ENCODE measurements at places on chromosomes 7 and 10.

DNA sequence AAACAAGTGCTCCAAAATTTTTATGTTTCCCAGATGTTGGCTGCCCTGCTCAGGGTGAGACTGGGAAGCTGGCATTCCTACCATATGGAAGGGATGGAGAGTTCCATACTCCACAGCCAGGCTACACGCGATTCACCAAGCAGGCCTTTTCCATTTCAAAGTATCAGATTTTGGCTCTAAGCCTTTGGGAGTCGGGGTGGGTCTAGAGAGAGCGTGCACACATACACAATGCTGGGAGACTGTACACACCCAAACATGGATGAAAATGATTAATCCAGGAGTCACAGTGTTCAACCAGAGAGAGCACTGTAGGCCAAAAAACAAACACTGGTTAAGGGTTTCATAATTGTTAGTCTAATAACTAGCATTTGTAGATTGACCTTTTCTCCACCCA is 295.0 kb downstream of the BICC1 start:
- DNase-seq, result no peak

DNA sequence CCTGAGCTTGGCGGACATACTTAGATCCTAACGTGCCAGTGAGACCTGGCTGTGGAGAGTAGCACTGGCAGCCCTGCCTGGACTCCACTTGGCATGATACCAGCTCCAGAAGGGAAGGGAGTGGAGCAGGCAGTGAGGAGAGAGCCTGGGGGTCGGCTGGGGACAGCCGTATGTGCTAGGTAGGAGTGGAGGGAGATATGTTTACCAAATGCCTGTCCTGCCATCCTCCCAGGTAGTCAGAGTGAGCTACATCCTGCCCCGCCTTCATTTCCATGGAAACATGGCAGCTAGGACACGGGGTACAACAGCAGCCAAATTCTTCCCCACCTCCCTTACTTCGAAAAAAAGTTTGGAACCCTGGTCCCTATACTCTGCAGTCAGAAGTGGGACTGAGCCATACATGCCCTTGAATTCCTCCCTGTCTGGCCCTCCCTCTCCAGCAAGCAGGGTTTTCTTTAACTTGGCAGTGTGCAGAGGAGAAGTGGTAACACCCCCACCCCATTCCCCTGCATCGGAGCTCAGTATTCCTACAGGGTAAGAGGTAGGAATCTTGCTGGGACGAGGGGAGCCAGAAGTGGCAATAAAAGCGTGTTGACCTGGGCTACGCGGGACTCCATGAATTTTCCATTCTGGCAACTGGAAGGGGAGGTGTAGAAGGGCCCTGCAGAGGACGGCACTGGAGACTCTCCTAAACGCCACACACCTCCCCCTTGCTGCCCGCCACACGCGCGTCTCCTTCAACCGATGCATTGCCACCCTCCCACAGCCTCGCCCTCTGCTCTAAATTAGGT is 20.0 kb upstream of the SMO start:
- no peak for DNase-seq

DNA sequence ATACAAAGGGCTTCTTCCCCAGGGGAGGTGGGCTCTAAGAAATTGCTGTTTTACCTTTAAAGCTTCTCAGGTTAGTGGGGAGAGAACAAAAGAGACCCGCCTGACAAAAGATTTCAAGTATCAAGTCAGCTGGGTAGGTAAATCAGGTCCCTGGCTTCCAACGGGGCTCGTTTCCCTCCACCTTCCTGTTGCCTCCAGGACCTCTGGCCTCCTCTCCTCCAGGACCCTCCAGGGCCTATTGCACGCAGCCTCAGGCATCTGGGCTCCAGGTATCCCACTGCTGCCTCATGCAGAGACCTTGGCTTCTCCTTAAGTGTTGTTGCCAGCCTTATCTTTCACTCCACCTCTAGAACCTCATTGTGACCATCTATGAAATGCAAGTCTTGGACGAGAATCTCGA is 2.9 kb downstream of the BNIP3 start:
- no peak for DNase-seq

DNA sequence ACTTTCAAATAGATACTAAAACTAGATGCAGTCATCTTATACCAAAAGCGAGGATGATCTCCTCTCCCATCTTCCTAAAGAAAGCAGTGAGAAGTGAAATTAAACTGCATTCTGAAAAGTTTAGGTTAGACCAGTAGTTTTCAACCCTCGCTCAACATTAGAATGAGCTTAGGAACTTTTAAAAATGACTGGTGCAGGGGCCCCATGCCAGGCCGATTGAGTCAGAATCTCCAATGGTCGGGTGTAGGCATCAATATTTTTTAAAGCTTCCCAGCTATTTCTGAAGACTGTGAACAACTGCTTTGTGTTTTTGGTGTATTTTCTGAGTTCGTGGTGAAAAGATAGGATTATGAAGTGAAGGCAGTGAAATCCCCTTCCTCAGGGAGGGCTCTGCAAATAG is 146.0 kb downstream of the VTI1A start:
- no peak for DNase-seq

GRCh38 chr10:110865809-110866482 is 5.8 kb upstream of the PDCD4 start:
- peak; percentile 9 for DNase-seq

- no peak for DNase-seq
Measured at GRCh38 chr10:69101451-69102095, 13.7 kb downstream of the SRGN start.

DNA sequence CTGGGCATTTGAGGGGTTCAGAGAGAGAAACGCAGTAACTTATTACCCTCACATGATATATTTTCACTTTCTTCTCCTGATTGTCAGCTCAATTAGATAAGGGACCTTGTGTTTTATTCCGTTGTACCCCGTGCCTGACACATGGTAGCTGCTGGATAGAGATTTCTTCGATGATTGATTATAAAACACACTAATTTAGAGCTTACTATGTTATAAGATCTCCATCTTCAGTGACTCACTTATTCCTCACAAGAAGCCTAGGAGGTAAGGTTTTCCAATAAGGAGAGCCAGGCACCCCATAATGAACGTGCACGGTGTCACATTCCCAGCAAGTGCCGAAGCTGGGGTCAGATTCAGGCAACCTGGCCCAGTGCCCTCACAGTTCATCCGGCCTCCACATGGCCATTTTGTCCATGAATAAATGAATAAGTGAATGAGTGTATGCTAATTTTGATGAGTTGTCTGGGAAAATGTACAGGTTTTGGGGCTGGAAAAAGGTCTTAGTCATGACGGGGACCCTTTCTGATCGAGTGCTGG is 138.1 kb upstream of the CDCA7L start:
- DNase-seq, result no peak

GRCh38 chr7:77367976-77368375 is 48.2 kb downstream of the GSAP start:
- DNase-seq, result no peak

GRCh38 chr7:10239695-10240345 is 733.9 kb upstream of the PHF14 start:
- DNase-seq, result no peak

GRCh38 chr7:84454174-84454959 is 259.8 kb upstream of the SEMA3A start:
- peak; percentile 34 for DNase-seq

- DNase-seq, result no peak
Measured at GRCh38 chr7:17086403-17086802, 204.6 kb upstream of the AGR3 start.

DNA sequence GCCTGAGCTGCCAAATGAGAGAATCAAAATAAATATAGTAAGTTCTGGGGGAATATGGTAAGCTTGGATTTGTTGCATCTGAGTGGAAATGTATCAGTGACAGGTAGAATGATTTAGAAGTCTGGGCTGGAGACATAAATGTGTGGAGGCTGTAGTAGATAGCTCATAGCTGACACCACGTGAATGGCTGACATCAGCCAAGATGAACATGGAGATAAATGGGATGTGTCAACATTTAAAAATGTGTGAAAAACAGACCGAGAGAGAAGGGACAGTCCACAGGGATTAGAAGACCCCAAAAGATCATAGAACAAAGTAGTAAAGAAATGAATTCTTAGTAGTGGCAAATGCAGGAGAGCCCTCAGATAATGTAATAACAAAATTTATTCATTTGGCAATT is 40.9 kb downstream of the NAMPT start:
- DNase-seq, result no peak

DNA sequence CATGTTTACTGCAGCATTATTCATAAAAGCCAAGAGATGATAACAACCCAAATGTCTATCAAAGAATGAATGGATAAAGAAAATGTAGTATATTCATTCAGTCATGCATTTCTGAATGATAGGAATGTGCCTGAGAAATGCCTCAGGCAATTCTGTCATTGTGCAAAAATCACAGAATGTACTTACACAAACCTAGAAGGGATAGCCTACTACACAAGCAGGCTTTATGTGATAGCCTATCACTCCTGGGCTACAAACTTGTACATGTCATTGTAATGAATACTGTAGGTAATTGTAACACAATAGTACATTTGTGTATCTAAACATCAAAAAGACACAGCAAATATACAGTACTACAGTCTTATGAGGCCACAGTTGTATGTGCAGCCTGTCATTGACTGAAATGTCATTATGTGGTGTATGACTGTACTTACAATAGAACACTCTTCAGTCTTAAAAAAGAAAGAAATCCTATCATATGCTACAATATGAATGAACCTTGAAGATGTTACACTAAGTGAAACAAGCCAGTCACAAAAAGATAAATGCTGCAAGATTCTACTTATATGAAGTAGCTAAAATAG is 141.8 kb upstream of the GPR22 start:
- DNase-seq, result peak; percentile 28

DNA sequence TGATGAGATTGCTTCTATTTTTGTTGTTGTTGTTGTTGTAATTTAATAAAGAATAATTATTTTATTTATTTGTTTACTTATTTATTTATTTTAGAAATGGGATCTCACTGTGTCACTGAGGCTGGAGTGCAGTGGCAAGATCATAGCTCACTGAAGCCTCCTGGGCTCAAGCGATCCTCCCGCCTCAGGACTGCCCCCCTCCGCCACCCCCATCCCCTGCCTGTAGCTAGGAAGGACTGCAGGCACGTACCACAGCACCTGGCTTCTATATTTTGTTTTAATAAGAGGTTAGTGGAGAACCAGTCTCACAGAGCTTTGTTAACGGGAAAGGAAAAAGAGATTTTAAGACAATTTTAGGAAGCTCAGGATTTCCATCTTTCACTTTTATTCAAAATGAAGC is 19.5 kb upstream of the SMC3 start:
- no peak for DNase-seq

DNA sequence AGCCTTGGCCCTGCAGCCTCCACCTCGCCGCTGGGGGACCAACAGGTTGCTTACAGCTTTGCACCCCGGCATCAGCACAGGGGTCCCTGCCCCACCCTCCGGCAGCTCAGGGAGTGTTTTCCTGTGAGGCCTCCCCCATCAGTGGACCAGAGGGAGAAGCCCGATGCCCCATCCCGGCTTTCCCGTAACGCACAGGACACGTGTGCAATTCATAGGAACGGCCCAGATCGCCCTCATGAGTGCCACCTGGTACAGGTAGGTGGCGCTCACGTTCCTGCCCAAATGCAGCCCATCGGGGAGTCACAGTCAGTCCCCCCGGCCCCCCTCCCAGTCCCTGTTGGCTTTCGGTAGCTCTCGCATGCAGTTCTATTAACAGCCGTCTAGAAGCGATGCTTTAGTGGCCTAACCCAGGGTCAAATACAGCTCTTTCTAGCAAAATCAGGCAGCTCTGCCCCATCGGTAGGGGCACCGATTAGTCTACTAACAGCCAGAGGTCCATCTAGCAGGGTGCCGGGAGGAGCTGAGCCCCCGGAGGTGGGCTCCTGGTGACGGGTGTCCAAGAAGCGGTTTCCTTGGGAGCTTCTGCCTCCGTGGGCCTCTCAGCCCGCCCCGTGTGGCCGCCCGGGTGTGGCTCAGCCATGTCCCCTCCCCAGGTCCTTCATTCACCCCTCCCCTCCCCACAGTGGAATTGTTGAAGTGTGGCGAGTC is 48.4 kb upstream of the GTF2IRD1 start:
- peak; percentile 36 for DNase-seq

DNA sequence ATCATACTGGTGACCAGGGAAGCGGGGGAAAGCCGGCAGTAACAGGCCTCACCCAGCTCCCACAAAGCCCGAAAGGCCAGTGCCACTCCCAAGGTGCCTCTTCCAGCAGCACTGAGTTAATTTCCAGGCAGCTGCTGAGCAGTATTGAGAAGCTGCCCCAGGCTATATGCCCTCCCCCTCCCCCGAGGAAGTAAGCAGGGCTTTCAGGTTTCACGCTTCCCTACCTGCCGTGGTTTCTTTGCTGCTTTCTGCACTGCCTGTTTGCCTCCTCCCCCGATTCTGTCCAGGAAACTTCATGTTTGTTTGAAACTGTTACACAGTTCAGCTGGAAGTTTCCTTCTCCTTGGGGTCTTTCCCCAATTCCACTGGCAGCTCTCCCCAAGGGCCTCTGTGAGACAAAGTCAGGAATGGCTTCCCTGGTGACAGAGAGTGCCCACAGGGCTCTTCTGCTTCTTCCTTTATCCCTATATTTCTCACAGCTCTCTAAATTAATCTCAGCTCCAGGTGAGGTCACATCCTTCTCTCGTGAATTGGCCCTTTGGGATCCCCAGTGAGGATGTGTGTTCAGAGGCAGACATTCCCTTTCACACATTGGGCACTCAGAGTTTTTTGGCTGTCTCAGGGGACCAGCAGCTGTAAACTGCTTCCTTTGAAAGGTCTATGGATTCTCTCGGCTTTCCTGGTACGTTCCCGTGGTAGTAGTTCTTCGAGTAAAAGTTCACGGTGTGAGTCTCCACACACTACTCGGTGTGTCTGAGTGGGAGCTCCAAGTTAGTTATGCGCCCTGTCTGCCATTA is 19.4 kb downstream of the C1GALT1 start:
- no peak for DNase-seq

- DNase-seq, result no peak
Measured at GRCh38 chr7:157904866-157905570, 568.2 kb downstream of the DNAJB6 start.

DNA sequence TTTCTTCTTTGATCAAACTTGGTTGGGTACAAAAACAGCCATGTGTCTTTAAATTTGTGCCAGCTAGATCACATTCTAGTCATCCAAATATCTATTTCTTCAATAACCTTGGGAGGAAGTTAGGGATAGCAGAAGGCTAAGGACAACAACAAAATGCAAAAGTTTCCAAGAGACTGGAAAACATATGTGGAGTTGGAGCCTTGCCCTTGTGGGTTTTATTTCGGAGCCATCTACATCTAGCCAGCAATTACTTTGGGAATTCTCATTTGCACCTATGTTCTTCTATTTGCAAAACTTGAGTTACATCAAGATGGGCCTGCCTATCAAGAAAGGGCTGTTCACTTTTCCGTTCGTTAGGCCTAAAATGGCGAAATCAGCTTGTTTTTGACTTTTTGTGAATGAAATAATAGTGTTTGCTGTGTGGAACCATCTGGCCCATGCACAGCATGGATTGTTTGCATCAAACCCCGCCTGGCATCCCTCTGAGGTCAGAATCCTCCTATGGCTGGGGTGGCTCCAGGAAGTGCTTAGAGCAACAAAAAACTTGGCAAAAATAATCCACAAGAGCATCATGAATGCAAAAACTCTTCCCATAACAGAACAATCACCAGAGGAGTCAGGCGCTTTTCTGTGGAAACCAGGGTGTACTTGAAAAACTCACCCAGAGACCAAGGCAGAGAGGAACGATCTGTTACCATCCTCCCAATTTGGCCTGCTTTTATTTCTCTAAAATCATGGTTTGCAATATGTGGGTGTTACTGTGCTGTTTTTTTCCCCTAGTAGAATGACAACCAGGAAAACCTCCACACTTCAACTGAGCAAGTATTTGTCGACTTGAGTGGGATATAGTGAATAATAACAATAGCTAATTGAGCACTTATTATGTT is 36.2 kb upstream of the XPNPEP1 start:
- DNase-seq, result no peak
